Astrocyte (in vitro differentiated cells and primary cell): ENCODE measurements at places on chromosomes 6 and 20.

- no peak for DNase-seq
Measured at GRCh38 chr6:27286141-27286540, 25.9 kb downstream of the POM121L2 start.

DNA sequence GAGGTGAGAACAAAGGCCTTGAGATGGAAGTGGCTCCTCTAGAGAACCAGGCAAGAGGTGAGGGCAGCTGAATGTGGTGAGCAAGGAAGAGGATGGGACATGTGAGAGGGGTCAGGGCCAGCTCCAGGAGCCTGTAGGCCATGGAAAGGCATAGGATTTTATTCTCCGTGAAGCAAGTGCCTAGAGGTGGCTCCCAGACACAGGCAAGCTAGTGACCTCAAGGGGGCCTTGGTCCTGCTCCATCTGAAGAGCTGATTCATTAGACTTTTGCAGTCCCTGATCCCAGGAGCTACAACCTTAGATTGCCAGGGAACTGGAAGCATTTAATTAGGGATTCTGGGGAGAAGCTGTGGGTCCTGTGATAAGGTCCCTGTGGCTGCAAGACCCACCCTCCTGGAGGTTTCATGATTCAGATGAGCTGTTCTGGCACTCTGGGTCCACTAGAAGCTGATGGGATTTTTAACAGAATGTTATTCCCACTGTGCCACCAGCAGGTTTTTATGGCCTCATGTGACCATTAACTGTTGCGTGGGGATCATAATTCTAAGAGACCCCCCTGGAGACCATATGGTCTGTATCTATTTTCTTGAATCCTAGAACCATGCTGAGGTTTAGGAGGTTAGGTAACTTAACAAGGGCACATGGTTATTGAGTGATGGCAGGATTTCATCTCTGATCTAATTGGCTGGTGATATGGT, 90.5 kb downstream of the ELOVL5 start:
- no peak for DNase-seq

DNA sequence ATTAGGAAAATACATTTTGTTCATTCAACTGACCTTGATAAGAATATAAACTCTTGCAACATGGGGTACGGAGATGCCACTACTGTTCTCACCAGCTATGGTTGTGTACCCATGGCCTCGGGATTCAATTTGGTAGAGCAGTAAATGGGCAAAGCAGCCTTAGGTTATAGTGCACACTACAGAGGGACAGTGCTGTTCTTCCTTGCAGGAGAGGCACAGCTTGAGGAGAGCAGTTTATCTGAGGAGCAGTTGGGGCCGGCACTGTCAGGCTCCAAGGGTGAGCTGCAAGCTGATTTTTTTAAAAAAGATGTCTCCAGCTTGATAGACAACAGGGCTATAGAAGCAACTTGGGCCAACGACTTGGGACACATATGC, 82.4 kb downstream of the SLC35B3 start:
- DNase-seq = no peak

DNA sequence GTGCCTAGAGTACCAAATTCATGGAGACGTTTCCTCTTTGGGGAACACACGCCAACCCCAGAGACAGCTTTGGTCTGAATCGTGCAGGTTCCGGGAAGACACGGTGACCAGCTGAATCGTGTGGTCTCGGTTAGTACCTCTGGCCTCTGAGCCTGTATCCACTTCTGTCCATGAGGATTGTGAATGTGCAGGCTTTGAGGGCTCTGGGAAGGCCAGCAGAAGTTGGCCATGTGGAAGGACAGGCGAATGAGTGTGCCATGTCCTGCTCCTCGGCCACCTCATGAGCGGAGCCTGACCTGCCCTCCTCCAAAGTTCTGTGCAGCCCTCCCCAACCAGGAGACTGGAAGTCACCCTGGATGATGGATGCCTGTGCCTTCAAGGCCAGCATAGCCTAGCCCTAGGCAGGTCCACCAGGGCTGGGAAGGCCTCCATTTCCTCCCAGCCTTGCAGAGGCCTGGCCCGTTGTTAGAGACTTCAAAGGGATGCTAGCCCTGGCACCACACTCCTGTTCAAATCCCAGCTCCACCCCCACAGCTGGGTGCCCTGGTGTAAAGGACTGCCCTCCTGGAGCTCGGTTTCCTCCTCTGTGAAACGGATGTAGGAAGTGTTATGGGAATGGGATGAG, 1.7 kb upstream of the TMEM74B start:
- DNase-seq = no peak

- peak; percentile 42 for DNase-seq
Measured at GRCh38 chr6:124490122-124490521, 472.1 kb upstream of the RNF217 start.

- peak; percentile 45 for DNase-seq
Measured at GRCh38 chr6:25652007-25652515, at the start of gene SCGN. Gene SCGN (plus strand): TSS chr6:25652215. CDS start chr6:25652404, 189 bp downstream.

DNA sequence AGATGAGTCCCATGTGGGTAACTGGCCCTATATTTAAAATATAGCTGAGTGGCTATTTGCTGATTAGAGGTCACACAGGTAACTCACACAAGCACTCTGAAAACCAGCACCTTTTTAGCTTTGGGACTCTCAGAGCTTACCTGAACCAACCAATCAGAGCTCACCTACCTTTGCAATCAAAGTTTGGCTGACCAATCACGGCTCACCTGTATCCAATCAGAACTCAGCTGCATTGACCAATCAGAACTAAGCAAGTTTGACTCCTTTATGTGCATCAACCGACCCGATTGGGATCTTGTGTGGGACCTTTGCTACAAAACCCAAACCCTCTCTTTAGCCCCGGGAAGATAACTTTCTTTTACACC, 106.8 kb upstream of the NXT1 start:
- DNase-seq = no peak

DNA sequence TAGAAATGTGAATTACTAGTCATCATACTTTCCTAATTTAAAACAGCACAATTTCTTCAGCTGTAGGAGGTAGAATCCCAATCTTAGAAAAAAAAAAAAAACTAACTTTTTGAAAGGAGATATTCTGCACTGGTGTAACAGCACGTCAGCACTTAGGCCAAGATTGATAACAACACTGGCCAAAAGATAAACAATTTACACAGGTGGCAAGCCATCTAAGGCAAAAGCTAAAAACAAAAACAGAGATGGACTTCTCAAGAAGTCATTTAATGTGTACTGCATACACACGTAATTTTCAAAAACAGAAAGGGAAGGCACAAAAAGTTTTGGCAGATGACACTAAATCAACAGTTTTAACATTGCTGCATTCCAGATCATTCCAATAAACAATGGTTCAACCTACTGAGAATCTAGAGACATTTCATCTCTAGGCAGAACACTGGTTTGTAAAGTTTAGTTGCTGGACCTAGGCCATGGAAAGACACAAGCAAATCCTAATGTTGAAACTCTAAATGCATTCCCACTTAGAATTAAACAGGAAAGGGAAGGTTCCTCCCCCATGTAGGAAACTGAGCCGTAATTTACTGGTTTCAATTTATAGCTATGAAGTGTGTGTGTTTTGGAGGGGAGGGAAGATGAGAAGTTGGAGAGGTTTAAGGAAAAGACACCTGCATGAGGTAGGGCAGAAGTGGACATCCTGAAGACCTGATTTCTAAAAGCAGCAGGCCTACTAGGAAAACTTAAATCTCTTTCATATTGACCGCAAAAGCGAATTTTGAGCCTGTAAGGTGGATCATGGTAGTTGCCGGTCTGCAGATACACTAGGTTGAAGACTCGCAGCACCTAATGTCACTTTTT, 1.3 kb downstream of the GCLC start:
- DNase-seq = peak; percentile 27

GRCh38 chr6:129954749-129955431, 63.5 kb upstream of the L3MBTL3 start:
- DNase-seq = no peak

DNA sequence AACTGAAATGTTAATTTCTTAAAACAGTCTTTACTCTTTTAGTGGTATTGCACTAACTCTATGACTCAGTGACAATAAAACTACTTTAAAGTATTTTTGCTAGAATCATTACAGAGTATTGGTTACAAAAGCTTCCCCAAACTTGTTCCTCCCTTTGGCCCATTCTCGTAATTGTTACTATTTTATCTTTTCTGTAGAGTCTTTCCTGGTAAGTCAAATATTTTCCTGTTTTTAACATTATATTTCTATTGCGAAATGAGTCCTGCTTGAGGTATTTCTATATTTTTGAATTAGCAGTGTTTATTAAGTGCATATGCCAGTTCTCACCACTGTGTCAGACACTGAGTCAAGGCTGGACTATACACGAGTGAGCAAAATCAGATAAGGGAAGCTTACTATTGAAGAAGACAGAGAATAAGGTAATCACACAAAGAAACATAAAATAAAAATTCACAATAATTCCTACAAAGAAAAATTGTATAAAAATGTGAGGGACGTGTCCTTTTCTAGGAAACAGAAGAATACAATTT, 970.5 kb downstream of the EYS start:
- no peak for DNase-seq

GRCh38 chr6:163347021-163347446, 67.5 kb upstream of the QKI start:
- DNase-seq = peak; percentile 49

GRCh38 chr20:49794336-49795134, 18.1 kb upstream of the SLC9A8 start:
- DNase-seq = no peak

GRCh38 chr6:62283796-62284411, 2.1 kb downstream of the KHDRBS2 start:
- DNase-seq = no peak

DNA sequence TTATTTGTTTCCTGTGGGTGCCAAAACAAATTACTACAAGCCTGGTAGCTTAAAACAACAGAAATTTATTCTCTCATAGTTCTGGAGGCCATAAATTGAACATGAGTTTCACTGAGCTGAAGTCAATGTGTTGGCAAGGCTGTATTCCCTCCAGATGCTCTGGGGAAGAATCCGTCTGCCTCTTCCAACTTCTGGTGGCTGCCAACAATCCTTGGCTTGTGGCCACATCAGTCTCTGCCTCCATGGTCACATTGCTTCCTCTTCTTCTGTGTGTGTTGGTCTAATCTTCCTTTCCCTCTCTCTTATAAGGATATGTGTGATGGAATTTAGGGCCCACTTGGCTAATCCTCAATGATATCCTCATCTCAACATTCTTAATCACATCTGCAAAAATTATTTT, 92.8 kb upstream of the EPB41L1 start:
- DNase-seq = no peak

- DNase-seq = no peak
Measured at GRCh38 chr6:30990422-30991086, 7.0 kb downstream of the MUC21 start.

GRCh38 chr20:9574181-9574580, 59.8 kb downstream of the LAMP5 start:
- no peak for DNase-seq

DNA sequence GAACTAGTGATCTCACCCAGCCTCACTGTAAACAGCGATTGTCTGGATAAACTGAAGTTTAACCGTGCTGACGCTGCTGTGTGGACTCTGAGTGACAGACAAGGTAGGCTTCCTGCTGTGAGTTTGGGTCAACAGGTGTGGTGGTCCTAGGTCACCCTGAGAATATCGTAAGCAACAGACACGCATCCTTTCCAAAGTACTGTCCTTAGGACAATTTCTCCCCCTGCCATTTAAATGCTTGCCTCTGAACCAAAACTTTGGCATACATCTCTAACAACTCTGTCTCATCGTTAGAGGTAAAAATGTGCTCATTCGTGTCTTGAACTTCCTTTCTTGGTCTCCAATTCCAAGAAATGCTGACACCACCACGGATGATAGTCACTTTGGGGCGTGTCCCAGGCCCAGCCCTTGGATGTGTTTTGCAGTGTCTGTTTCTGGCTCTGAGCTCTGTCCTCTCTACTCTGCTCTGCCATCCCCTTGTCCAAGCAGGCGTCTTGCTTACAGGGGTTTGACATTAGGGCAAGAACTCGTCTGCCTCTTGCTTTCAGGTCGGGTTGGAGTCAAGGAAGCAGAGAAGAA, 95.5 kb downstream of the EYA2 start:
- no peak for DNase-seq

GRCh38 chr6:154888421-154889295, 106.5 kb upstream of the TIAM2 start:
- DNase-seq = peak; percentile 27

GRCh38 chr20:15673206-15673605, 900.0 kb downstream of the KIF16B start:
- peak; percentile 73 for DNase-seq

DNA sequence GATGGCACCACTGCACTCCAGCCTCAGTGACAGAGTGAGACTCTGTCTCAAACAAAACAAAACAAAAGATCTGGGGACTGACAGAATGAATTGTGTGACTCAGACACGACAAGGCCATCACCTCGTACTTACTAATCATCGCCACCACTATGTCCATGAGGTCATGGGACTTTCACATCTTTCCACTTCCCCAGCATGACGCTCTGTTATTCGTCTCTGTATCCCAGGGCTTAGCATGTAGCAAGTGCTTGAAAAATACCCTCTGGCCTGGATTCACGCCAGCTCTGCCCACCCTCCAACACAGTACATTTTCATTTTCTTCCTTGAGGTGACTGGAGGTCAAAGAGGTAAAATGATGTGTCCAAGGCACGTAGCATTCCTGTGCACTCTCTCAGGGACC, 27.8 kb downstream of the FGD2 start:
- DNase-seq = no peak

DNA sequence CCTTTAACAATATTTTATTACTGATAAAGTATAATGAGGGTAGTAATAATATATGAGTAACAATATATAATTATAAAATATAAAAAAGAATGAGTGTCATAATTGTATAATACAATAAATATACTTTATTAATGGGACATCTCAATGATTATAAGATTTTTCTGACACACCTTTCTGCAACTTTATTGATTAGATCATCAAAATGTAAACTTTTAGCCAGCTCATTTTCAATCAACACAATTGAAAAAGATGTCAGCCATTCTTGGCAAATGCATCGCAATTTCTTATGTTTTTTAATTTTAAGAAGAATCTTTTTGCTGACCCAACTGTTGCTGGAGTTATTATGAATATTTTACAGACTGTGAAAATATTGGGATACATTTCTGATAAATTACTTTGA, 132.4 kb upstream of the RNF217 start:
- DNase-seq = no peak

DNA sequence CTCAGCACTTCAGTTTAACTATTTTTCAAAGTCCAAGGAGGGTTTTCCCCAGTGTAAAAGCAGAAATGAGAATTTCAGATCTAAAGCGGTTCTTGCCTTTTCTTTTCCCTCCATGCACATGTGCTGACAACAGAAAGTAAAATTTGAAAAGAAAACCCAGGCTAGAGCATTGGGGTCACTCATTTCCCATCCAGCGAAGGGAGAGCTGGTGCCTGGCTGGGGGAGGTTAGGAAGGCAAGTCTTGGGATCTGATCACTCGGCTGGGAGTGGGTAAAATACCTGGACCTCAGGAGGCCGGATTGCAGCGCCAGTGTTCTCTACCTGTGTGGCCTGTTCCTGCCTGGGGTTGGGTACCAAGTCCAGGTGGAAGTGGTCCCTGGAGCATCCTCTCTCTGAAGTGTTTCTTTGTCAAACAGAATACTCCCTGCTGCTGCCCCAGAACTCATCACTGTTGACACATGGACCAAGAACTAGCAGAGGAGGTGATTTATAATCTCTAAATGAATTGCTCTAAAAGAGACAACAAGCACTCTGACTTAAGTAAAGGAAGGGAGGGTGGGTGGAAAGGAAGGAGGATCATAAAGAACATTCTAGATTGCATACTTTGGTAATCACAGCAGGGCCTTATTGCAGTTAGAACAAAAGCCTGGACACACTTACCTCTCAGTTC, 136.0 kb downstream of the MTHFD1L start:
- no peak for DNase-seq

- peak; percentile 12 for DNase-seq
Measured at GRCh38 chr6:85390105-85390728, 59.7 kb upstream of the NT5E start.

- no peak for DNase-seq
Measured at GRCh38 chr6:82904860-82905259, 160.8 kb downstream of the UBE3D start.
